ENCODE measurements at places on chromosomes 6 and 20.

DNA sequence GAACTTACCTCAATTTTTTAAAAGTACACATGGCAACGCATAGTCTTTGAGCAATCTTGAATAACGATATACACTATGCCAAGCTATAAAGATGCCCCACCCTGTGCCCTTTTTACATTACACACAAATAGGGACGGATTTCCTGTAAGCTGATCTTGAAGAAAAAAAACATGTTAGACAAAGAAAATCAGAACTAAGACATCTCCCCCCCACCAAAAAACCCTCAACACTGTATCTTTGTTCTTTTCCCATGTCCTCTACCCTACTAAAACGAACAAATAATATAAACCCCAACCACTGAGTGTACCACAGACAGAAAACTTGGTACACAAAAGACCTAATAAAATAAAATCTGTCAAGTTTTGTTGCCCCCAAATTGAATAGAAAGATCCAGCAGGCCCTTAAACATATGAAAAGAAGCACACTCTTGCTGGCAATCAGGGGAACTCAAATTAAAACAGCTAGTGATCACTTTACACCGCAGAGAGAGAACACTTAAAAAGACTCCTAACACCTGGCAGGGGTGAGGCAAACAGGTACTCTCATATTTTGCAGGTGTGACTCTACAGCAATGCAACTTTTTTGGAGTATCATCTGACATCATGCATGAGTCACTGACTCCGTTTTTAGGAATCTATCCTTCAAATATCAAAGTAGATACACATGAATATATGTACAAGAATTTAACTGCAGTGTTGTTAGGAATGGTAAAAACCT is 29.6 kb downstream of the BACH2 start:
- DNase-seq, result no peak

- DNase-seq, result no peak
Measured at GRCh38 chr20:15056246-15056645, 718.8 kb upstream of the FLRT3 start.

GRCh38 chr6:168196385-168196860 is 117.4 kb upstream of the FRMD1 start:
- no peak for DNase-seq

- no peak for DNase-seq
Measured at GRCh38 chr20:2749951-2750490, 50.4 kb downstream of the CPXM1 start.

- DNase-seq, result no peak
Measured at GRCh38 chr20:9070304-9070703, 1.4 kb downstream of the PLCB4 start.

DNA sequence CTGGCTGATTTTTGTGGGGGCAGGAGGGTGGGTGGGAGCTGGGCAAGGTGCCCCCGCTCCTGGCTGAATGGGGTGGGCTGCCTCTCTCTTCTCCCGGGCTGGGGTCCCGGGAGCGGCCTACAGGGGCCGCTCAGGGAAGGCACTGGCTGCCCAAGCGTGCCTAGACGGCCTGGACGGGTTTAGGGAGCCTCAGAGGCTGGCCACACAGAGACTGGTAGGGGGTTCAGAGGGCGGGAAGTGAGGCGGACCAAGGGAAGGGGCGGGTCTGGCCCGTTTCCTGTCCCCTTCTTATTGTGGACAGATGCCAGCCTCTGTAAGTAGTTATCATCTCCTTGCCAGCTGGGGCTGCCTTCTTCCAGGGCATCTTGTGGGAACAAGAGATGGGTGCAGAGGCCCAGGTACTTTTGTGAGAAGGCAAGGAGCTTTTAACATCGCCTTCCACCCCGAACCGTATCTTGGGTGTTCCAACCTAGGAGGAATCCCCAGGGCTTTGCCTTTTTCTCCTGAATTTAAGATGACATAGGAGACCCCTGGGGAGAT is 437 bp downstream of the CD40 start:
- no peak for DNase-seq

GRCh38 chr6:25302677-25303128 is 23.5 kb downstream of the CARMIL1 start:
- peak; percentile 90 for DNase-seq

DNA sequence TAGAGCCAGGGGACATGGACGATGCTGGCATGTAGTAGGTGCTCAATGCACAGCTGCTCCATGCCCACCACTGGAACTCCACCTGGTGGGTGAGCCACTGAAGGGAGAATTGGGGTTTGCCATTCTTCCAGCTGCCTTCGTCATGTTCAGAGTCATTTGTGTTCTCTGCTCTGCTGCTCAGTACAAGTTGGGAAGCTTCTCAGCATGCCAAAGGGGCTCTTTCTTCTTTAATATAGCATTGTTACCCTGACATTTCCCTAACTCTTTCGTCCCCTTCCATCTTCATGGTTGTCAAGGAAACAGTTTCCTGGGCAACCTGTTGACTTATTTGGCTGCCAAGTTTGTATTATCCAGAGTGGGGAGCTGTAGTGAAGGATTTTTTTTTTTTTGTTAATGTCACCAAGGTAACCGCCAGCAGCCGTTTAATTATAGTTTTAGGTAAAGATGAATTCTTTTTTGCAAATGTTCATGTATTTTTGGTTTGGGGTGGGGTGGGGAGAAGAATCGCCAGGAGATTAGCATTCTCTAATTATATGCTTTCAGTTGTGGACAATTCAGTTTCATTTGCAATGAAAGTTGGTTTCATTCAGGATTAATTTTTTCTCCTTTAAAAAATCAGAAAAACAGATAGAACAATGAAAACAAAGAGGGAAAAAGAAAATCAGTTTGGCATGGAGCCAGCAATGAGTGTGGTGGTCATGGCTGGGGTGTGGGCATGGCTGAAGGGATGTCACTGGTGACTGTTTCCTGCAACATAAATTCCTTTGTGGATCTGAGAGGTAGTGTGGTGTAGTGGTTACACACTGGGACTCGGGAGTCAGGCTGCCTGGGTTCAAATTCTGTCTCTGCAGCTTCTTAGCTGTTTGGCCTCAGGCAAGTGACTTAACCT is 73.0 kb upstream of the KCNG1 start:
- DNase-seq, result peak; percentile 28

DNA sequence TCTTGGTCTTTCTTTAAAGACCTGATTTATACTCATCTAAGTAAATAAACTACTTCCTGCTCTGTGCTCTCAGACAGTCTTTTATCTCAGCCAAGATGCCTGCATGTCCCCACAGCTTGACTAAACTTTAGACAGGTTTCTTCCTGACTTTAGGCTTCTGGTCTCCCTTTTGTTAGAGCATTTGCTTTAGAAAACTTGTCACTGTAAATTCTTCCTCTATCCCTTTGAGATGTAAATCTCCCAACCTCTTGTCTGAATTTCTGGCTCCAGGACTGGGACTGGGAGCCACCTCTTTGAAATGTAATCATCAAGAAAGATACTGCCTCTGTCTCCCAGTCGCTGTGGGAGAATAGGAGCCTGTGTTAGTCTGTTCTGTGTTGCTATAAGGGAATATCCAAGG is 739.9 kb downstream of the C6orf118 start:
- no peak for DNase-seq

DNA sequence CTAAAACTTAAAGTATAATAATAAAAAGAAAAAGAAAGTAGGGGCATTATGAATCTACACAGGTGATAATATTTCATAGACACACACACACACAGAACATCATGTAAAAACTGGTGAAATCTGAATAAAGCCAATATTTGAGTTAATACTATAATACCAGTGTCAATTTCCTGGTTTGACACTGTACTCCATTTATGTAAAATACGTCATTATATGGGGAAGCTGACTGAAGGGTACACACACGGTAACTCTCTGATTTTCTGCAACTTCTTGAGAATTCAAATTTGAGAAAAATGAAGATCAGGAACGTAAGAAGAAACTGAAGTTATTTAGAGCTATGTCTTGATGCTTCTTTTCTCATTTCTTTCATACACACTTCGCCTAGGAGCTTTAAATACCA is 36.2 kb downstream of the PFDN4 start:
- no peak for DNase-seq

GRCh38 chr6:53517021-53517420 is 27.9 kb downstream of the GCLC start:
- DNase-seq, result no peak

- DNase-seq, result peak; percentile 28
Measured at GRCh38 chr6:42629845-42630244, 66.0 kb downstream of the UBR2 start.

- peak; percentile 69 for DNase-seq
Measured at GRCh38 chr6:150142670-150143515, at the start of gene PPP1R14C. Gene PPP1R14C (plus strand): TSS chr6:150143044. CDS start chr6:150143193, 149 bp downstream.

GRCh38 chr6:107917451-107918375 is 40.3 kb downstream of the SEC63 start:
- no peak for DNase-seq

DNA sequence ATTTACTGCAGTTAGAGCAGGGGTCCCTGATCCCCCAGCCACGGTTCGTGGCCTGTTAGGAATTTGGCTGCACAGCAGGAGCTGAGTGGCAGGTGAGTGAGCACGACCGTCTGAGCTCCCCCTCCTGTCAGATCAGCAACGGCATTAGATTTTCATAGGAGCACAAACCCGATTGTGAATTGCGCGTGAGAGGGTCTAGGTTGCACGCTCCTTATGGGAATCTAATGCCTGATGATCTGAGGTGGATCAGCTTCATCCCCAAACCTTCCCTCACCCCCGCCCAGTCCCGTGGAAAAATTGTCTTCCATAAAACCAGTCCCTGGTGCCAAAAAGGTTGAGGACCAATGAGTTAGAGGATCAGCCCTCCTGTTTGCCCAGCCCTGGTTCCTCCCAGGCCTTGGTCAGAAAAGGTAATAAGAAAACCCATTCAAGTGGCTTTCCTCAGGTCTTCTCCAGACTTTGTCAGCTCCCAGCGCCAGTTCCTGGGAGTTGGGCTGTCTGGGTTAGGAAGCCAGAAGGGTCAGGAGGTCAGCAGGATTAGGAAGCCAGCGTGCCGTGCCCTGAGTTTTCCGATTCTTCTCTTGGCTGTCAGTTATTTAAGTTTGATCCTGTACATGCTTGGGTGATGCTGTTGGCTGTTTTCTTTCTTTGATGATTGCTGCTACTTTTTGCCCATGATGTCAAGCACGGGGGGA is 139.9 kb upstream of the PMEPA1 start:
- DNase-seq, result no peak

GRCh38 chr6:148529010-148529409 is 186.4 kb downstream of the SASH1 start:
- DNase-seq, result no peak

DNA sequence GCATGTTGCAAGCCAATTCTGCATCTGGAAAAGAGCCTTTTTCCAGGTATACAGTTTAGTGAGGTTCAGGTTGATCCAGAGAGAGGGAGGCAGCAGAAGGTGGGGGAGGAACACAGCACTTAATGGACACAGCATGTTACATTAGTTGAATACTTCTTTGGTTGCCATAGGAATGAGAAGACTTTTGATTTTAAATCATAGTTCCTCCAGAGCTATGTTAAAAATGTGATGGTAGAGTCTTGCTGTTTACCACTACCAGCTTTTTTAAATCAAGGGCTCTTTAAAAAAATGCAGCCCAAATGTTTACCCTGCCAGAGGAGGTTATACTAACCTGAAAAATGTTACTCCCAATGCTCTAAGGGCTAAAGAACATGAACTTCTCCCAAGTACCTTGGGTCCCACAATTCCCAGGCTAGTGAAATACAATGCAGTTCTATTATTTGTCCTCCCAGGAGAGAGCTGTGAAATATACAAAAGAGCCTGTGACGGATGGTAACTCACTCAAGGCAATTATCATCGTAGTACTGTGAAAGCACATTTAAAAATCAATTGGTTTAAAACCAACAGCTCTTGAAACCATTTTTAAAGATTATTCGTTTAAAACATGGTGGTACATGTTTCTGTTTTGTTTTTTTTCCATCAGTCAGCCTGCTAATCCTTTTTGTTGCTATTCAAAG is 6.9 kb upstream of the PHACTR1 start:
- DNase-seq, result peak; percentile 23

- no peak for DNase-seq
Measured at GRCh38 chr6:24905483-24905882, 30.3 kb downstream of the RIPOR2 start.

DNA sequence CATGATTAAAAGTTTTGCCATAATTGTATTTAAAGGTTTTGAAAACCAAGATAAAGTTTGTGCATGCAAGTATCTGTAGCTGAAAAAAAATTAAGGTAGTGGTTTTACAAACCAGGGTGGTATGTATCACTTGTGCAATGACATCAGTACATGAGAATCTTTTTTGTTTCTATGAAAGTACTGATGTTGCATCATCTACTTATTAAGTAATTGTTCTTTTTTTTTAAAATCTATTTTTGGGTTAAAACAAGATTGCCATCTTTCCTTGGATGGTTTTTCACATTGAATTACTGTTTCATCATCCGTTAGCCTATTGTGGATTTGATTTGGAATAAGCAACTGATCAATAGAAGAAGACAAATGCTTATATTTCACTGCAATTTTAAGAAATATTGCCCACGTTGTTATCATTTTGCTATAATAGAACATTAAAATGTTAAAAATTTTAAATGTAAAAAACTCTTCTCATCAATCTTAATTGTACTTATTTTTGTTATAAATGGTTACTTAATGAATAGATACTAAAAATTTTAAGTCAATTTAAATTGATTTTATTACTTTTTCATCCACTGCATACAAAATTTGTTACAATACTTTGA is 39.8 kb upstream of the TAGAP start:
- no peak for DNase-seq

DNA sequence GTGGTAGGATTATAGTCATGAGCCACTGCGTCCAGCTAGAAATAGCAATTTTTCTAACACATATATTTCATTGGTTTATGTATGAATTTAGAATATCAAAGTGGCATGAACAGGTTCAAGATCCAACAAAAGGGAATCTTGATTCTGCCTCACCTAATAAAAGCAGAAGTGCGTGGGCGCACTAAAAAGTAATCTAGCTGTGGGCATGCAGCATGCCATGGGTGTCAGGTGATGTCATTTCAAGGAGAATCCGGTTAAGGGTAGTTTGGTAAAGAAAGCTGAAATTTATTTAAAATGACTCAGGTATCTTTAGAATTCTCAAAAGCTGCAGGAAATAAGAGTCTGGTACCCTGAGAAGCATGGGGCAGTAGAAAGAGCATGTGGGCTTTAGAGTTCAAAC is 17.6 kb downstream of the LRRN4 start:
- no peak for DNase-seq

DNA sequence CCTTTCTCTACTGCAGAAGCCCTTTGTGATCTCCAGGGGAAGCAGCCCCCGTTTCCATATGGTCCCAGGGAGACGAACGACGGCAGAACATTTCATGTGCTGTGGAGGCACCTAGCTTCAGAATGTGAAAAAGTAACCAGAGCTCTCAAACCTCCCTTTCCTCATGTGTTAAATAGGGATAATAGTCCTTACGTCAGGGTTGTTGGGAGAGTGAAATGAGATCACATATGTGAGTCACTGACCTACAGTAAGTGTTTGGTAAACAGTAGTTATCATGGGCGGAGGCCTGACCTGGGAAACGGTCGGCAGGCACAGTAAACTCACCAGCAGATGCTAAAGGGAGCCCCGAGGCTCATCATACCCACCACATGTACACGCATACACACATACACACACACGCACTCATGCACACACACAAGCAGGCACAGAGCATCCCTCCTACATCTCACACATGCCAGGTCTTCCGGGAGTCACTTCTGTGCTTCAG is 89.7 kb downstream of the LY86 start:
- peak; percentile 42 for DNase-seq

GRCh38 chr6:115902436-115902835 is 158.3 kb downstream of the FRK start:
- no peak for DNase-seq

GRCh38 chr6:2183246-2183645 is 62.2 kb downstream of the GMDS start:
- DNase-seq, result no peak

GRCh38 chr20:24971376-24972101 is 21.0 kb downstream of the APMAP start:
- no peak for DNase-seq

Data from astrocyte of the hippocampus (primary cell).